ENCODE measurements at places on chromosomes 12 and 14.

DNA sequence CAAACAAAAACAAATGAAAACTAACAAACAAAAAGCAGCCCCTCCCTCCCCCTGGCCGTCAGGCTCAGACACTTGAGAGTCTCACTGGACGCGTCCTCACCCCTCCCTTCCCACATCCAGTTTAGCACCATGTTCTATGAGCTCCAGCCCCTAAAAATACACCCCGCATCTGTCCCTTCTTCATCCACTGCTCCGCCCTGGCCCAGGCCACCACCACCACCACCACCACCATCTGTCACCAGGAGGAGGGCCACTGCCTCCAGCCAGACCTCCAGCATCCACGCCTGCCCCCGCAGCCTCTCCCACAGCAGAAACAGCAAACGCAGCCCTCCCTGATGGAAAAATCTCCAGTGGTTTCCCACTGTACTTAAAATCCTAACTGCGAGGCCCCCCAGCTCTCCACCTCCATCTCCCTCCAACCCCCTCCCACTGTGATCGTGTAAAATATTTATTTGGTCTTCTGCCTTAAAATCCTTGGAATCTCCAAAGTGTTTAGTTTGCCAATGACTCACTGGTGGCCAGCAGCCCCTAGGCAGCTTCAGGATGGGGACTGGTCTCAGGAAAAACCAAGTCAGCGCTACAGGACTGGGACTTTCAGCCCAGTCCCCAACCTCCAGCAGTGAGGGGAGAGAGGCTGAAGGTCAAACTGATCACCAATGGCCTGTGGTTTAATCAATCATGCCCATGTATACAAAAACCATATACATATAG is 95.1 kb downstream of the SCARB1 start:
- no peak for DNase-seq

DNA sequence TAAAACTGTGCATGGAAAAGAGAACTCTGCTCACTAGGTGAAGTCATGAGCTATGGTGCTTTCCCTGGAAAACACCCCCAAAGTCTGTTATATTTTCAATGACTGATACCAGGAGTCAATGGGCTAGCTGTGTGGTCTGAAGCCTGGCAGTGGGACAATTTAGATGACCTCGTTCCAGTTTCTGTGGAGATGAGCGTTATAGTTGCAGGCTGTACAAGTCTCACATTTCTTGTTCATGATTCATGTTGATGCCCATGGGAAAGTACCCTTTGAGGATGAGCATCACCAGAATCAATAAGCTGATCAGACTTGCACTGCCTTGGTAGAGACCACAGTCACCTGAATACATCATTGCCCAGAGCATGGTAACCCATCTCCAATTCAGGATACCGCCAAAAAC is 70.7 kb downstream of the NOVA1 start:
- DNase-seq, result no peak

- peak; percentile 87 for DNase-seq
These were observed 1264.0 kb downstream of the TMEM121 start for GRCh38 chr14:106790189-106791036.

DNA sequence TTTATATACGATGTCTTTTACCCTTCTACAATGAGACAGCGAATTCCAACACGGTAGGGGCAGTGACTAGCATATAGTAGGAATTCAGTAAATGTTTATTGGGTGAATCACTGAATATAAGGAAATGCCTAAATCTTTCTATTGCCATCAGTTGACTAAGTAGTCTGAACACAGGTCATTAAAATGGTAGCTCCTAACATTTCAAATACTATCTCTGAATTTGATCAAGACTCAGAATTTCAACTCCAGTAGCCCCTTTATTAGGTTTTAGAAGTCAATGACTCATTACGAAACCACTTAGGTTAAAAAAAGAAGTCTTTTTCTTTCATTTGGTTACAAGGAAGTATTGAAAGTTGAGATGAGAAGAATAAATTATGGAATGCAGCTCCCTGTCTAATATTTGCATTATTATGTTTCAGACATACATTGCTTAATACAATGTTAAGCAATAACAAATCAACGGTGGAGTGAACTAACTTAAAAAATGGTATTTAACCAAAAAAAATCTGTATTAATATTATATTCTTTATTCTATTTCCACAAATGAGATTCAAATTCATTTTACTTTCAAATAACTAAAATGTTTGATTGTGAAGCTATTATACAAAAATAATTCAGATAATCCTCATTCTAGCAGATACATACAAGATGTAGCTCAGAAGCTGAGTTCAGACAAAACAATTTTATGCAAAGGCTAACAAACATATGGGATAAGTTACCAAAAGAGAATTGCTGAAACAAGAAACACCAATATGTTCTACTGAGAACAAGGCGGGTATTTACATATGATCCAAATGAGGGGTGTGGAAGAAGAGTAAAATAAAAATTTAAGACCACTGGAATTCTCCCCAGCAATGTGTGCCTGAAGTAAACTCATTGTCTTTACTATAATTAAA is 302.7 kb downstream of the CEP128 start:
- DNase-seq, result no peak

DNA sequence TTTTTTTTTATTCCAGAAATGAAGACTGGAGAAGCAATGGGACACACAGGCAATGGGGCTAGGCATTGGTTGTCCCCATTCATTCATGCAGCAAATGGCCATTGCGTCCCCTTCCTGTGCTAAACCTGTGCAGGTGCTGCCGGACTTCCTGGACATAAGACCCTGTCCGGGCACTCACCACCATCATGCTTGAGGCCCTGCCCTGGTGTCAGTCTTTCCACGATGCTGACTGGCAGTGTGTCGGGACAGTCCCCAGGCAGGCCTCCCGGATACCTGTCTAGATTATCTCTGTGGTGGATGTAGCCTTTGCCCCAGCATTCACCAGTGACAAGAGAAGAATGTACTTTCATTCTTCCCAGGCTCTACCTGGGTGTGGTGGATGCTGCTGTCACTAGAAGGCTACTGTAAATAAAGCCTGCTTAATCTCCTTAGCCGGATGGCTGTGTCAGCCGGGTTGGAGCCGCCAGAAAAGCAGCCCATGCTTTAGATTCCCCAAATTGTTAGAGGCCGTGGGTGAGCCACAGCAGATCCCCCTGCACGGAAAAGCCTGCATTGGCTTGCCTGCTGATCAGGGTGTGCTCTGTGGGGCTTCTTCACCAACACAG is 94.5 kb upstream of the PARP11 start:
- no peak for DNase-seq

- DNase-seq, result peak; percentile 67
These were observed 11.8 kb upstream of the SYNE2 start for GRCh38 chr14:63840981-63841380.

DNA sequence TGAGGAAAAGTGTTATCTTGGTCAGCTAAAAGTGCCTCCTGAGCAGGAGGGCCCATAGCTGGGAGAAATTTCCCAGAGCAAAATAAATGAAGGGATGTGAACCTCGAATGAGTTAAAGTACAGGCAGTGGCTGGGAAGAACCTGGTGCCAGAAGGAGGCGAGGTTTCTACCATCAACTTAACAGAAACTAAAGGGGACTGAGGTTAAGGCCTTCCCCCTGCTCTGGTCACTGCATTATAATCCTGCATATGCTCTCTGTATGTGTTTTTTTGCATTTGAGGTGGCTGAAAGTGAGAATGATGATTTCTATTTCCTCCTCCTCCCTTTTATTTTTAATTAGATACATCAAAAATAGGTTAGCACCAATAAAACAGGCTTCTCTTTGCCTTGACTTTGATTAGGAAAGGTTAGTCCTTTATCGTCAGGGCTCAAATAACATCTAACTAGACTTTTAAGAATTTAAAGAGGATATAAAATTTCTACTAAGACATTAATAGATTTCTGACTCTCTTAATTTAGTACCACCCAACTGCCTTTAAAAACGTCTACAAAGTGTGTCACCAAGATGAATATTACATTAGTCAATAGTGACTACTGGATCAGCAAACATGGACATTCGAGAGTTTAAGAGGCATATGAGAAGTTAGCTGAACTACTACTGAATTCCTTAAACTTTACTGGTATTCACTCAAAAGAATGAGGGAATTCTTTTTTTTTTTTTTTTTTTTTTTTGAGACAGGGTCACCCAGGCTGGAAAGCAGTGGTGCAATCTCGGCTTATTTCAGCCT is 49.2 kb downstream of the GALNT4 start:
- DNase-seq, result no peak

DNA sequence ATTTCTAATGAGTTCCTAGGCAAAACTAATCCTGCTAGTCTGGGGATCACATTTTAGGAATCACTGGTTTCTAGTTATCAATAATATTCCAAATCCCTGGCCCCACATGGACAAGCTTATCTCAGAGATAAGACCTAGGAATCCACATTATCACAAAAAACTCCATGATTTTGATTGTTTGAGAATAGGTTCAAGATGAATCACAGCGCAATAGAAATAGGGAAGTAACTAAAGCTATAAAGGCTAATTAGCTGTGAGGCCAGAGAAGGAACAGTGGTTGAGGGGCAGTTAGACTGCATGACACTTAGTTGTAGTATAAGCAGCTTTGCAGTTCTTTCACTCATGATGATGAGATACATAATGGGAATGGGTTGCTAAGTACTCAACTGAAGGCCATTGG is 13.1 kb upstream of the ATP5F1B start:
- DNase-seq, result no peak

DNA sequence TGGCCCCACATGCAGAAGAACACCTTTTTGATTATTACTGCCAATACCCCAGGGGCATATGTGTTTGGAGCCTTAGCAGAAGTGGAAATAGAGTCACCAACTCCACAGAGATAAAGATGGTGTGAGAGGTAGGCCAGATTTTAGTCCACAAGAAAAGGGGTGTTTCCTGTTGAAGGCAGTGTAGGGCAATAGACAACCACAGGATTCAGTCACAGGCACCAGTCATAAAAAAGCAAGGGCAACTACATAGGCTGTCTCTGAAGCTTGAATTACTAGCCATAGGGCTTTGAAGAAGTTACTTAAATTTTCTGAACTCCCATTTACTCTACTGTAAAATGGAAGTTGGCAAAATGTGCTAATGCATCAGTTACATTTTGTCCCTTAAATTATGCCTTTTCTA is 18.9 kb downstream of the ERP27 start:
- DNase-seq, result no peak

DNA sequence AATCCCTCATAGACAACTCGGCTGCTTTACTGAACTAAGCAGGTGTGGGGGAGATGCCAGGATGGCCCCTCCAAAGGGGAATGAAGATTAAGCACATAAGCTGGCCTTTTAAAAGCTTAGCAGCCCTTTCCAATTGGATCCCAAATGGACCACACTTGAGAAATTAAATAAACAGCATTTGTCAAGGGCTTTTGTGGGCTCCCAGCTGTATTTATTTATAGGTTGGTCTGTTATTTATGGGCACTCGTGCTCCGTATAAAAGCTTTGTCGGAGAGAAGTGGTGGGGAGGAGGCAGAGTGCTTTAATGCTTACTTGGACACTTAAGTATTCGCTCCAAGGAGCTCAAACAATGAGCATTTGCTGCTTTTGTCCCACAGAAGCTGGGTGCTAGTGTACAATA is 580.2 kb downstream of the MED13L start:
- no peak for DNase-seq

DNA sequence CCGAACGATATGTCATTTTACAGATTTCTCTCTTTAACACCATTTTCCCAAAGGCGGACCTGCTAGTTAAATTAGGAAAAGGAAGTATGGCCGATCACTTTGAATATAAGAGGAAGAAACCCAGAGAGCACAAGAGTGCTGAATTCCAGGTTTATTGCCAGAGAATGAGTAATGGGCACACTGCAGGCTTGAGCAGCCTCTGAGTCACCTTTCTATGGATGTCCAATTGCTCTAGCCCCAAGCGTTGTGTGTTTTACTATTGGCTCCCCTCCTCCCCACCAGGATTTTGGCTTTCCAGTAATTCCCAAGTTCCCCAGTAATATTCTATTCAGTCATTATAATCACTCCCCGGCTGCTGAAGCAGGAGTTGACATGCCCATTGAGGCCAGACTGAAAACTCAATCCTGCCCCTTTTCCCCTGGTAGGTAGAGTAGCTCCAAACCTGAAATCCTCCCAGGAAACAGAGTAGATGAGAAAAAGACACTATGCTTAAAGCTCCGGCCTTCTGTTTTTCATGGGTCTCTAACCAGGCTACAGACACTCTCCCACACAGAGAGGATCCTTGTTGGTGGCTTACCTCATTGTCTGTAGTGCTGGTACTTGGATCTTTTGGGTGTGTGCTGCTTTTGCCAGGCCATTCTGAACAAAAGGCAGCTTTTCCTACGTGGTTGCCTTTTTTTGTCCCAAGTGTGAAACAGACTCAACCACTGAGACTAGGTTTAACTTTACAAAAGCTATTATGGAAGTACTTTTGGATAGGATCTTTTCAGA is 704.3 kb upstream of the FLRT2 start:
- no peak for DNase-seq

DNA sequence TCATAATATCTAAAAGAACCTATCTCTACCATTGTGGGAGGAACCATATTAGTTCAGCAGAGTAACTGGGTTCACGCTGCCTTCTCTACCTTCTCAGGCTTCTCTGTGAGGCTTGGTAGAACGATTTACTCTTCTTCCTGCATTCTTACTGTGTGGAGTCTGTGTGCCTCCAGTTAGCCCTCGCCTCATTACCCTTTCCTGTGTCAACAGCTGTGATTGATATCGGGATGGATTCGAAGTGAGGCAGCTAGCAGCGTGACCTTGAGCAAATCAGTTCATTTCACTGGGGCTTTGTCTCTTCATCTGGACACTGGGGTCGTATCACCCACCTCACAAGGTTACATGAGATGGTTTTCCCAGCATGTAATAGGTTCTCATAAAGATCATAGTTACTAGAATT is 4.6 kb upstream of the VRK1 start:
- no peak for DNase-seq

- peak; percentile 88 for DNase-seq
These were observed 67.4 kb downstream of the ACTN1 start for GRCh38 chr14:68911594-68912227.

GRCh38 chr12:89166525-89166934 is 185.8 kb downstream of the DUSP6 start:
- DNase-seq, result no peak

- DNase-seq, result no peak
These were observed 15.3 kb upstream of the EML1 start for GRCh38 chr14:99777951-99778350.

GRCh38 chr12:86608638-86609037 is 352.4 kb upstream of the MGAT4C start:
- no peak for DNase-seq

GRCh38 chr12:26939953-26940352 is 1.7 kb downstream of the FGFR1OP2 start:
- DNase-seq, result no peak

- no peak for DNase-seq
These were observed 10.2 kb downstream of the TRMT61A start for GRCh38 chr14:103539056-103539825.

- DNase-seq, result no peak
These were observed 72.7 kb downstream of the NIN start for GRCh38 chr14:50758305-50758704.

- DNase-seq, result peak; percentile 95
These were observed 11.7 kb downstream of the HDAC7 start for GRCh38 chr12:47808050-47808449.

GRCh38 chr12:13676880-13677279 is 304.5 kb downstream of the GRIN2B start:
- DNase-seq, result no peak

GRCh38 chr12:7793211-7793610 is 4.0 kb downstream of the NANOG start:
- DNase-seq, result no peak
